ENCODE measurements at places on chromosomes 5 and 9.

DNA sequence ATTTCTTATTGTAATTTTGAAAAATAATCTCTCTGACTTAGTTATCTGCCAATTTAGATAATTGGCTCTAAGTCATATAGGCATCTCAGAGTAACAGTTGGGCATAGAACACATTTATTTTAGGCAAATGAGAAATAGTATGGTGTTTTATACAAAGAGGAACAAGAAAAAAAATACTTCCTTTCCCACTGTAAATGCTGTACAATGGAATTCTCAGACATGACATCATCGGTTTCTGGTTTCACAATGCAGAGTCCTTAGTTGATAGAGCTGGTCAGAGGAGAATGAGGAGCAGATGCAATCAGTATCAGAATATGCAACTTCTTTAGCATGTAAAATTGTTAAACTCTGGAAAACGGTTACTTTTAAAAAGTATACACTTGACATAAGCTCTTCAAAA, 49.4 kb downstream of the PLK2 start:
- peak; percentile 3 for DNase-seq

- DNase-seq: no peak
Measured at GRCh38 chr5:163475411-163475810, 15.0 kb downstream of the HMMR start.

DNA sequence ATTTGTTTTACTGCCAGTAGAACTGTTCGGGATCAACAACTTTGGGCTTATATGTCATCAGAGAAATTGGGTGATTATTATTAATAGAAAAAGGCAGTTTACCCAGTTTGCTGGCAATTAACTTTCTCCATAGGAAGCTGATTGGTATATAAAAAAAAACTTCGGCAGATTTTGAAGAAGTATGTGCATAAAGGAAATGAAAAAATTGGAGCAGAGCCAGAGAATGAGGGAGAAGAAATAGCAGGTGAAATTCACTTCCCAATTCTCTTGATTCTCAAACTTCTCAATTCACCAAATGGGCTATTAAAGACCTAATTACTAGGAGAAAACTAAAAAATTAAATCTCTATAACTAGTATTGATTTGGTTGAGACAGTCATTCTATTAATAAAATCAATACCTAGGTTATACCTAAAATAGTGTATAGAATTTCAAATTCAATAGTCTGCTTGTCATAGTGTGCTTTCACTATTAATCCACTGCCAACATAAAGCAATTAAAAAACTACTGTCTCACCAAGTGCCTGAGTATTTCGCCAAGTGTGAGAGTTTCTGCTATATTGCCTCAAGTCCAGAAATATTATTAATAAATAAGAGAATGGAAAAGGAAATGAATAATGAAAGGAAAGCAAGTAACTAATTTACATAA, 47.5 kb downstream of the STX17 start:
- no peak for DNase-seq

- no peak for DNase-seq
Measured at GRCh38 chr9:750249-750967, 91.1 kb upstream of the DMRT1 start.

GRCh38 chr5:88613051-88613450, 269.9 kb downstream of the MEF2C start:
- DNase-seq: no peak

- DNase-seq: no peak
Measured at GRCh38 chr5:142239394-142240159, 85.2 kb downstream of the SPRY4 start.

DNA sequence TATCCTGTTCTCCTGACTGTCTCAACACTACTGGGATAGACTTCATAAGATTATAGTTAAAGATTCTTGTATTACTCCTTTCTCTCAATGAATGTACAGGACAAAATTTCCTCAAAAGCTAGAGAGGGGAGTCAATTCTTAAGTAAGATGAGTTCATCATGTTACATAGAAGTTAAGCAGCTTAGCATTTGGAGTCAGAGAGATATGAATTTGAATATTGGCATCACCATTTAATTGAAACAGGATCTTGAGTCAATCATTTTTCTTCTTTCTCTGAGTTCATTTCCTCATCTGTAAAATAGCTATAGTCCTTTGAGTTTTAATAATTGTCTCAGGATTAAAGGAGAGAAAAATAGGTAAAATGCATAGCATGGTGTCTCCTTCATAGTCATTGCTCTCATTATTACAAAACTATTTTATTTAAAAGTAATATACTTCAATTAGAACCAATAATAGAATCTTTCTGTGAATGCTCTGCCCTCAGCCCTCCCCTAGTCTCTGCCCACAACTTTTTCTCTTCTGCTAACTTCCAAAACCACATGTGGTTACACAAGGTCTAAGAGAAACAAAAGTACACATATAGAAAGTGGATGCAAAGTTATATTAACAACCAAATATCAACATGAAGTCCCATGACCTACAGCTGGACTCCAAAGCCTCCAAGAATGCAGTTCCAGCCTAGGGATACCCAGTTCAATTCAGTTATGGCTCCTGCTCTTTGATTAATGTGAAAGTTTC, 265.6 kb downstream of the TLE1 start:
- DNase-seq: no peak

GRCh38 chr9:126465977-126466376, 139.3 kb downstream of the MVB12B start:
- no peak for DNase-seq

GRCh38 chr9:121298689-121299466, 30.9 kb downstream of the GSN start:
- no peak for DNase-seq

DNA sequence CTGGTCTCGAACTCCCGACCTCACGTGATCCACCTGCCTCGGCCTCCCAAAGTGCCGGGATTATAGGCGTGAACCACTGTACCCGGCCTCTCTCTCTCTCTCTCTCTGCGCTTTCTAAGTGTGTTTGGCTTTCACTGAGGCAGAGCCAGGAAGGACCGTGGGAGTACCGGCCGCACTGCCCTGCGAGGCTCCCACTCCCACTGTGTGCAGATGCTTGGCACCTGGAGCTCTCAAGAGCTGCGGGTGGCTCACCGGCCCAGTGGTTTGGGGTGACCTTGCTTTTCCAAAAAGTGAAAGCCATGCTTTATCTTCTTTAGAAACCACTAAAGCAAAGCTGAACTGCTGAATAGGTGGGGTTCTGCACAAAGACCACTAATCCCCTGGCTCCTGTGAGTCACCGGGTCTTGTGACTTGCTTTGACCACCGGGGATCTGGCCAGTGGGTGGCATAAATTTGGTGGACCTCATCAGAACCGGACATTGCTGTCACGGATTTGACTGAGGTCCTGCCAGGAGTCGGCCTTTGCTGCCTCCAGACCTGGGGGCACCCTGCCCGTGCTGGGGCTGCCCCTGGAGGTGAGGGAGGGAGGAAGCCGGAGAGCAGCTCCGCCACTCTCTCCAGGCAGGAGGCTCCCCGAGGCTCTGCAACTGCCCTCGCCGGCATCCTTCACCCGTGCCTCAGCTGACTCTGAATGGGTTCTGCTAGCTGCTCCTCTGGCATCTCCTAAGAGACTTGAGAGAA, 228.9 kb downstream of the FANCC start:
- no peak for DNase-seq

DNA sequence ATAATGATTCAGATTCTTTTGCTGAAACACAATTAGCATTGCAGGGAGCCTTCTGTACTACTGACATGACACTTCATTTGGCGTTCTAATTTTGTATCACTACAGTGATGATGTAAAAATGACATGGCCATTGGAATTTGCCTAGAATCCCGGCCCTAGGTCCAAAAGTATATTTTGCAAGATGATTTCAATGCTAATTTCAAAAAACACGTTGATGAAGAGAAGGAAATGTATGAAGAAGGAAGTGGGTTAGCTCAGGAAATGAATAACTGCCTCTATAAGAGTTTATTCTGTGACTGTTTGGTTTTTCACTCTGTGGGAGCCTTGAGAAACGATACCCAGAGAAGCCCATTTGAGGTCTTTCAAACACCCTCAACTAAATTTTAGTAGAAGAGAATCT, 59.3 kb downstream of the OSTF1 start:
- DNase-seq: no peak

- DNase-seq: no peak
Measured at GRCh38 chr9:85216601-85217000, 525.2 kb downstream of the AGTPBP1 start.
